Gastrocnemius medialis (tissue), 4 donors: ENCODE measurements at places on chromosomes 16 and 17.
A peak's percentile ranks its signal among the peaks of the same experiment; 100 is the strongest.

GRCh38 chr17:73360961-73361761 lies 49.4 kb upstream of the CDC42EP4 start:
- DNase-seq = no peak
- H3K4me1 ChIP-seq = peaks cover 29% of the 10 kb centered on the region
- no peak overlapping the region for H3K4me3 ChIP-seq
- H3K36me3 ChIP-seq = no peaks in the 10 kb centered on the region
- no peaks in the 10 kb centered on the region for H3K27me3 ChIP-seq
- H3K27ac ChIP-seq = no peak overlapping the region

DNA sequence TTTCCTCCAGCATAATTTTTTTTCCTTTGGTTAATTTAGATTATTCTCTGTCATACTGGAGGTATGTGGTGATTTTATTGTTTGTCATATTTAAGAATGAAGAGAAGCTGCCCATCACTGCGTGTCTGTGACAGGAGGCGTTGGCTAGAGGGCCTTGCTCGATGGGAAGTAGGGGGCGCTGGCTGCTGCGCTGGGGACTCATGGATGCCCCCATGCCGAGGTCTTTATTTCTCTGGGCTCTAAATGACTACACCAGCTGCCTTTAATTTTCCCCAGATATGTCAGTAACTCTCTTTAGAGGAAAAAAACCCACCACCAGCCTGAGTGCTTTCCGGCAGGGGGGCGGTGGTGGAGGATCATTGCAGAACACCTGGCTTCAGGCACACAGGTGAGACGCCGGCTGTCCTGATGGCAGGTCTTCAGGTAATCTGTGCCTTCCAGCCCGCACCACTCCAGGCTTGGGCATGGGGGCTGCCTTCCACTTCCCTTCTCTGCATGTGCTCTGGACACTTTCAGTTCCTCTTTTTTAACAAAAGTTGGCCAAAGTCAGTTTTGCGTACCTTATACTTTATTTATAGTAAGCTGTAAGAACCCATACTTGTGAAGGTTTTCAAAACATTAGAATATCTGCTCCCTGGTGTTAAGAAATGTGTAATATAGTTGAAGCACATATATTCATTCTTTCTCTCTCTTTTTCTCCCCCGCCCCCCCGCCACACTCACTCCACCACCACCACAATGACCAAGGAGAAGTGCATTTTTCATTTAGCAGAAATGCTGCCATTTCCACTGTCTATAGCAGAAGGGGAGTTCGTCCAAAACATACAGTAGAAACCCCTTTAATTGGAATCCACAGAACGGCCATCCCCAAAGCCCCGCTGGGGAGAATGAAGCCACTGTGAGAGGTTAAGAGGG lies 192.7 kb downstream of the RPTOR start:
- no peaks in the 10 kb centered on the region for H3K36me3 ChIP-seq
- H3K27ac ChIP-seq = no peak overlapping the region
- no peaks in the 10 kb centered on the region for H3K27me3 ChIP-seq
- peaks cover 3% of the 10 kb centered on the region for H3K4me1 ChIP-seq
- no peak overlapping the region for H3K4me3 ChIP-seq
- no peak for DNase-seq

GRCh38 chr16:76639685-76640289 lies 362.6 kb downstream of the CNTNAP4 start:
- no peaks in the 10 kb centered on the region for H3K36me3 ChIP-seq
- no peak overlapping the region for H3K4me3 ChIP-seq
- H3K27ac ChIP-seq = no peak overlapping the region
- no peaks in the 10 kb centered on the region for H3K27me3 ChIP-seq

- no peaks in the 10 kb centered on the region for H3K27me3 ChIP-seq
- peak overlapping the region; percentile 0 for H3K27ac ChIP-seq
- peaks cover 36% of the 10 kb centered on the region for H3K4me1 ChIP-seq
- H3K4me3 ChIP-seq = no peak overlapping the region
- DNase-seq = no peak
- H3K36me3 ChIP-seq = no peaks in the 10 kb centered on the region
These were observed 144.3 kb downstream of the ITFG1 start for GRCh38 chr16:47316442-47317015.

DNA sequence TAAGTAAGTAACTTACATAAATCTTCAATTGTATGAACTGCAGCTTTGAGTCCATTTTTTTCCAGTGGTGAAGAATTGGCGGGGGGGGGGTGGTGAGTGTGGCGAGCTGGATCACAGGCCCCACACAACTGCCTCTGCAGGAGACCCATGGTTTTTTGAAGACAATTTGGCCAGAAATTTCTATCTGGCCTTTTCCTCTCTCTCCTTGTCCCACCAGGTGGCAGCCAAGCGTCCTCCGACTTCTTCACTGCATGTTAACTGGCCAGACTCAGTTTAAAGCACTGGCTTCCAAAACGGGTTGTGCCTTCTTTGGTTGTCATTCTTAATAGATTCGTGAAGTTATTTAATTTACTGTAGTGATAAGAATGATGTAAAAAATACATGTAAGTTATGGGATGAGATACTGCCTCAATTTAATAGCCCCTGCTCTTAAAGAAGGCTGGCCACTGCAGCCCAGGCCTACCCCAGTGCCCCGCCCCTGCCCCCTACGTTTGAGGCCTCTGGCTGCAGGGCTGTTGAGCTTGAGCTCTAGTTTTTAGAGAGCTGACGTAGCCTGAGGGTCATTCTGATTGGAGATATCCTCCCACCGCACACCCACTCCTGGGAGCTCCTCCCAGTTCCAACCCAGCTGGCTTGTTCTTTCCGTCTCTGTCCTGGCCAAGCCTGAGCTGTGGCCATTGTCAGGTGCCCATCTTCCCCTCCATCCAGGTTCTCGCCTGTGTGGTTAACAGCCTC lies 36.4 kb downstream of the AKAP1 start:
- no peak for DNase-seq
- H3K27me3 ChIP-seq = no peaks in the 10 kb centered on the region
- H3K27ac ChIP-seq = no peak overlapping the region
- H3K4me1 ChIP-seq = peaks cover 6% of the 10 kb centered on the region

- no peaks in the 10 kb centered on the region for H3K36me3 ChIP-seq
- H3K4me1 ChIP-seq = no peaks in the 10 kb centered on the region
- H3K27ac ChIP-seq = no peak overlapping the region
- H3K4me3 ChIP-seq = no peak overlapping the region
These were observed 1027.5 kb downstream of the CDH11 start for GRCh38 chr16:64094181-64094965.

DNA sequence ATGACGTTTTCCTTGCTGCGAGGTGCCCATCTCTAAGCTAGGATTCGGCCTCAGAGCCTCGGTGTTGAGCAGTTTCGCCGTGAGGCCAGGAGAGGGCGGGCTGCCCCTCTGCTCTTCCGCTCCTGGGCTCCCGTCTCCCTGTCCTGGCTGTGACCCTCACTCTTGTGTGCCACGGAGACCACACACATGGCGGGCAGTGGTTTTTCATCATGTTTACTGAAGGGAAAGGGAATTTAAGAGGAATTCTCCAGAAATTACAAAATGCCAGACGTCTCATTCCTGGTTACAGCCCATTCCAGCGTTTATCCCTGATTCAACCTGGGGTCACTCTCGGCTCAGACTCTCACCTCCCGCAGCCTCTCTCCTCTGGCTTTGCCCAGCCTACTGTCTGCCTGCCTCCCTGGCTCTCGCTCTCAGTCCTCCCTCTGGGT lies 96.8 kb upstream of the ELAC2 start:
- H3K36me3 ChIP-seq = no peaks in the 10 kb centered on the region
- no peaks in the 10 kb centered on the region for H3K27me3 ChIP-seq
- H3K27ac ChIP-seq = no peak overlapping the region
- no peak overlapping the region for H3K4me3 ChIP-seq
- DNase-seq = no peak

DNA sequence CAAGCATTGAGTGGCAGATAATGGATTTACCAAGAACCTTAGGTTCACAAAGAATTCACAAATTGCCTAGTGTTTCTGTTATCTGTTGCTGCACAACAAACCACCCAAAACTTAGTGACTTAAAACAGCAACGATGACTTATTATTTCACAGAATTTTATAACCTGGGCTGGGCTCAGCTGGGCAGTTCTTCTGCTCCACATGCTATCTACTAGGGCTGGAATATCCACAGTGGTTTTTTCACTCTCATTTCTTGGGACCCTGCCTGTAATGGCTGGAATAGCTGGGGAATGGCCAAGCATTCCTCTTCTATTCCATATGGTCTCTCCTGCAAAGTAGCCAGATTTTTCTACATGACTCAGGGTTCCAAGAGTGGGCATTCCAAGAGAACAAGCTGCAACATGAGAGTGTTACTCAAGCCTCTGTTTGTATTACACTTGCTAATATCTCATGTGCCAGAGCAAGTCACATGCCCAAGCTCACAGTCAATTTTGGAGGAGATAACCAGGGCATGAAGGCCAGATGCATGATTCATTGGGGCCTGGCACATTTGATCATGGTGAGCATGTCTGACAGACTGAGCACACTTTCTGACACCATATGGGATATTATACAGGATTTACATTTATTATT lies 4.9 kb upstream of the PSMD7 start:
- no peak overlapping the region for H3K27ac ChIP-seq
- no peak for DNase-seq
- no peak overlapping the region for H3K4me3 ChIP-seq
- no peaks in the 10 kb centered on the region for H3K27me3 ChIP-seq
- no peaks in the 10 kb centered on the region for H3K4me1 ChIP-seq

GRCh38 chr17:64781810-64782555 lies 119.9 kb upstream of the SMURF2 start:
- H3K4me3 ChIP-seq = peak overlapping the region; percentile 44
- H3K27me3 ChIP-seq = peaks cover 10% of the 10 kb centered on the region
- H3K36me3 ChIP-seq = no peaks in the 10 kb centered on the region
- peak overlapping the region; percentile 56 for H3K27ac ChIP-seq
